ENCODE measurements at places on chromosomes 6 and 20.
A peak's percentile ranks its signal among the peaks of the same experiment; 100 is the strongest.

- DNase-seq: no peak
These were observed 64.5 kb upstream of the KIF16B start for GRCh38 chr20:16637797-16638196.

DNA sequence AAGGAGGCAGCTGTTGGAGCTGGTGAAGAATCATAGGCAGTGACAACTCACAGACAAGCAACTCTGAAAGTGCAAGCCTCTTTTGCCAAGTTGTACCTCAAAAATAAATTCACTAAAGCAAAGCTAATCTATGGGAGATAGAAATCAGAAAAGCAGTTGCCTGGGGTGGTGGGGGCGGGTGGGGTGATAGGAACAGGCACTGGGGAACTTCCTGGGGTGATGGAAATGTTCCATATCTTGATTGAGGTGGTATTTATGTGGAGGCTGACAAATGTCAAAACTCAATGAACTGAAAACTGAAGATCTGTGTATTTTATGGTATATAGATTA, 52.4 kb downstream of the ATP9A start:
- DNase-seq: no peak

DNA sequence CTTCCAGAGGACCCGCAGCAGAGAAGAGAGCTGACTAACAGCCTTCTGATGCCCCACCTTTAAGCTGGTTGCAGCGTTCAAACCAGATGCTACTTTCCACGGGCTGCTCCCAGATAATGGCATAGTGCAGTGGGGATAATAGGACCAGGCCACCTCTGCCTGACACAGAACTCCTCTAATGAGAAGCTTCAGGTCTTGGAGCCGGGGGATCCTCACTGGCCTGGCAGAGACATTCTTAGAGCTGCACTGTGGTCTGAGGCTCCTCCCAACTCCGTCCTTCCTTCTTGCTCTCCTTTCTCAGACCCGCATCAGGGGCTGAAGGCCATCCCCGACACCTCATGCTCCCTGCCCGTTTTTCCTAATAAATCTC, 206.6 kb upstream of the MARCKS start:
- no peak for DNase-seq

DNA sequence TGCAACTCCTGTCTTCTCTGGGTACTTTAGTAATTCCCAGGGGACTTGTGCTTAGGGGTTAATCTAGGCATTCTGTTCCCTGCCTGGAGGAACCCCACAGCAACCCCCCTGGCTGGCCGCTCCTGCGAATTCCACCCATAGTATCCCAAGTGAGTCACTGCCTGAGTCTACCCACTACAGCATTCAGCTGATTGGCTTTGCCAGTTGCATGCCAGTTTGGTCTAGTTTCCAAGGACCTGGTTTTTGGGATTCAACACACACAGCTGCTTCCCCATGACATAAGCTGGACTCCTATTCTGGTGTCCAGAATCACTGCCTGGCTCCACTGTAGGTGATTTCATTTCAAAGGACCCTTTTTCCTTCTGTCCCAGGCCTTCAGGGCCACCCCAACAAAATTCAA, 40.3 kb downstream of the PLCG1 start:
- peak; percentile 75 for DNase-seq

- DNase-seq: no peak
These were observed 78.4 kb downstream of the ADTRP start for GRCh38 chr6:11700118-11700718.

- DNase-seq: no peak
These were observed 242.5 kb downstream of the PACRG start for GRCh38 chr6:162970246-162970645.

DNA sequence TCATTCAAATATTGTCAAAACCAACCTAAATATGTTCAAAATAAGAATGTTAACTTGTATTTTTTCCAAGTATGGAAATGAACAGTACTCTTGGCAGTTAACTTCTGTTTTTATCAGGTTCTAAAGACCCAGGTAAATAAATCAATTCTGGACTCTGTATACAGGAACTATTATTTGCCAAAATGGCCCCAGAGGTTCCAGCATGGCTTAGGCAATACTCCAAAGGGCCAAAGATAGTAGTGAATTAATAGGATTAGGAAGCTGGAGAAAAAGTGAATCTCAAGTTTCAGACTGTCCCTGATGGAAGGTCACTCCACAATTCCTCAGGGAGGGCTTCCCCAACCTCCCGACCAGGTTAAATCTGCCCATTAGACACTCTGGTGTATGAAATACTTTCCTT, 6.7 kb downstream of the BACH2 start:
- DNase-seq: no peak

GRCh38 chr20:58645412-58645968, 5.6 kb upstream of the STX16 start:
- DNase-seq: no peak

DNA sequence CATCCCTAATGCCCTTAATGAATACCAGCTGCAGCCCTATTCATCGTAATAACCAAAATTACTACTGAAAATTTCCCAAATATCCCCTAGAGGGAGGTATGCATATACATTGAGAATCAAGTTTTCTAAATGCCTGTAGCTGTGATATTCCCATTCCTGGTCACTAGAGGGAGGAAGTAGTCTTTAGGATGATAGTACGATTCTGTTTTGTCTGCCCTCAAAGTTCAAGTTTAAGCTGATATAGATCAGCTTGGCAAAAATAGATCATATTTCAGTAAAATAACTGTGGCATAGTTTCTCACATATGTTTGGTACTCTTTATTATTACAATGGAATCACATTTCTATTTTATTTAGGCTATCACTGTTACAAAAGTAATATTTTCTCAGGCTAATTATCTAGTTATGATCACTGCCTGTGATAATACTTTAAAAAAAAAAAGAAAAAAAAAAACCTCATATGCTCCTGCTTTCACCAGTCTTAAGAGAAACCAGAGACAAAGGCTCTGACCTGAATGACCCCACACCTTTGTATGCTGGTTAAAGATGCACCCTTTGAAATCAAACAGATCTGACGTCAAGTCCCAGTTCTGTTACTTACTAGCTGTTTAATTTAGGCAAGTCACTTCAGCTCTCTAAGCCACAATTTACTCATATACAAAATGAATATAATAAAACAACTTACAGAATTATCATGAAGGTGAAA, 11.0 kb downstream of the TSPYL1 start:
- no peak for DNase-seq

DNA sequence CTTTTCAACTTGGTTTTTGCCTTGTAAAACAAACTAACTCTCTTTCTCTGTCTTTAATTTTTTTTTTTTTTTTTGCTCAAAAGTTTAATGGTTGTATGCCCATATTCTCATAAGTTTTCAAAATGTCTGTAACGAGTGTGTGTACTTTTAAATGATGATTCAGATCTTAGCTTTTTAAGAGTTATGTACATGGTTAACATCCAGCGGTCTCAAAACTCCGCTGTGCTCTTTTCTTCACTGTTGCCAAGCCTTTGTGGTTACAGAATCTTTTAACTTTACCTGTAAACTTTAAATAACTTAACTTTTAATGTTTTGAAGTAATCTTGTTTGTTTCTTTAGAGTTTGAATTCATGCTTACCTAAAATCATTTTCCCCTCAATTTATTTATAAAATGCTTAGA, 133.0 kb downstream of the SAMD5 start:
- no peak for DNase-seq

DNA sequence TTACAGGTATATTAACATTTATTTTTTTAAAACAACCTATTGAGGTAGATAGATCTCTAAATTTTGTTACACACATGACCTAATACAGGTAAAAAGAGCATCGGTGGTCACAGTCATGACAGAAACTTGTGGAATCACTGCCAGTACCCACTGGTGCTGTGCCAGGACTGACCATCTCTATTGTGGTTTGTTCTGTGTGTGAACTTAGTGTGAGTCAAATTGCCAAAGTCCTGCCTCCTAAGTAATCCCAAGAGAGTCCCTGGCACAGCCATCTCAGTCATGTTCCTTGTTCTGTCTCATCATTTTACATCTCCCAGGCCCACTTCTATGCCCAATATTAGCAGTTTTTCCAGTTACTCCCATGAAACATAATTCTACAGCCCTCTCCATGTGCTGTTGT, 21.4 kb downstream of the GSTA2 start:
- no peak for DNase-seq

DNA sequence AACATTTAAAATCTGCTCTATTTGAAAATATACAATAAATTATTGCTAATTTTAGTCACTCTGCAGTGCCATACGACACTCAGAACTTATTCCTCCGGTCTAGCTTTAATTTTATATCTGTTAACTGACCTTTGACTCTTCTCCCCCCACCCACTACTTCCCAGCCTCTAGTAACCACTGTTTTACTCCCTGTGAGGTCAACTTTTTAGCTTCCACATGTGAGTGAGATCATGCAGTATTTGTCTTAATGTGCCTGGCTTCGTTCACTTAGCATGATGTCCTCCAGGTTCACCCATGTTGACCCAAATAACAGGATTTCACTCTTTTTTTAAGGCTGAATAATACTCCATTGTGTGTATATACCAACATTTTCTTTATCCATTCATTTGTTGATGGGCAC, 80.8 kb downstream of the RPP40 start:
- DNase-seq: no peak

DNA sequence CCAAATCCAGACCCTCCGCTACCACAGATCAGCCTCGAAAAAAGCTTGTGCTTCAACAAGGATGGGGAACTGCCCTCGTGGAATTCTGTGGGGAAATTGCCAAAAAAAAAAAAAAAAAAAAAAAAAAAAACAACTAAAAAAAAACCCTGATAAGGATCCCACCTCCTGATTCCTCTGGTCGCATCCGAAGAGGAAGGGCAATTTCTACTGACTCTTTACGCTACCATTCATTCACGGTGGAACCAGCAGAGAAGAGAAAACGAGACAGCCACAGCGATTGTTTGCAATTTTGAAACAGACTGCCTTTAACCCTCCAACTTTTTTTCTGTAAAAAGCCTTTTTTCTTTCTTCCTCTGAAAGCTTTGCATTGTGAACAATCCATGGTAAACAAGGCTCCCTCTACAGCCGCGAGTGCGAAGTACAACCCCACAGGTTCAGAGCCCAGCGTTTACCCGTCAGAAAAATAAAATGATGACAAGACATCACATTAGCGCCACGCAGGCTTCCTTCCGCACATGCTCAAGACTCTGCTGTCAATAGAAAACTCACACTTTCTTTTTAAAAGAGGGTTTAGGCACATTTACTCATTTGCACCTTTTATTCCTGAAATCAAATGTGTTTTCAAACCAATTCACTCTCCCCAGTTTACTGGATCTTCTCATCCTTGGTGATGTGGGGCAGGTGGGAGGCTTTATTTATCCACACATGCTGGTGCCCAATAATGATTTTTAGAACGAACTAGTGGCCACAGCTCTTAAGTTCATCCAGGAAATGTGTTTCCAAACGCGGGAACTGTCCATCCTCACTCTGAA, 100.0 kb downstream of the NOL4L start:
- DNase-seq: peak; percentile 36

Data from GOT3 (cell line).